ENCODE measurements at places on chromosomes 12 and 14.

- DNase-seq = no peak
Observed at GRCh38 chr14:37320106-37320505, 122.4 kb downstream of the MIPOL1 start.

- DNase-seq = no peak
Observed at GRCh38 chr14:97021571-97022168, 224.5 kb downstream of the VRK1 start.

- DNase-seq = peak; percentile 45
Observed at GRCh38 chr14:34766606-34767005, 52.2 kb upstream of the CFL2 start.

GRCh38 chr14:65267856-65268255 lies 144.7 kb upstream of the FUT8 start:
- DNase-seq = peak; percentile 90

GRCh38 chr12:60421741-60422140 lies 825.9 kb downstream of the SLC16A7 start:
- no peak for DNase-seq

GRCh38 chr12:42641221-42641885 lies 51.8 kb upstream of the PRICKLE1 start:
- peak; percentile 47 for DNase-seq

- peak; percentile 64 for DNase-seq
Observed at GRCh38 chr12:83893101-83893500, 1019.5 kb downstream of the SLC6A15 start.

- peak; percentile 80 for DNase-seq
Observed at GRCh38 chr12:53746592-53747092, 5.1 kb downstream of the CISTR start.

DNA sequence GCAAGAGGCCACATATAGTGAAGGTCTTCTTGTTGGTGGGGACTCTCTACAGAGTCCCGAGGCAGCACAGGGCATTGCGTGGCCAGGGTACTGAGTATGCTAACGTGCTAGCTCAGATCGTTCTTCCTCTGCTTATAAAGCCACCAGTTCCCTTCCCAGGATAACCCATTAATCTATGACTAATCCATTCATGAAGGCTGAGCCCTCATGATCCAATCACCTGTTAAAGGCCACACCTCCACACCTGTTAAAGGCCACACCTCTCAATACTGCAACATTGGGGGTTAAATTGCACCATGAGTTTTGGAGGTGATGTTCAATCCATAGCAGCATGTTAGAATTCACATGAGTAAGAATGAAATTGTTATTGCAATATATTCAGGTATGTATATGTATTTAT lies 12.8 kb upstream of the YARS2 start:
- no peak for DNase-seq

DNA sequence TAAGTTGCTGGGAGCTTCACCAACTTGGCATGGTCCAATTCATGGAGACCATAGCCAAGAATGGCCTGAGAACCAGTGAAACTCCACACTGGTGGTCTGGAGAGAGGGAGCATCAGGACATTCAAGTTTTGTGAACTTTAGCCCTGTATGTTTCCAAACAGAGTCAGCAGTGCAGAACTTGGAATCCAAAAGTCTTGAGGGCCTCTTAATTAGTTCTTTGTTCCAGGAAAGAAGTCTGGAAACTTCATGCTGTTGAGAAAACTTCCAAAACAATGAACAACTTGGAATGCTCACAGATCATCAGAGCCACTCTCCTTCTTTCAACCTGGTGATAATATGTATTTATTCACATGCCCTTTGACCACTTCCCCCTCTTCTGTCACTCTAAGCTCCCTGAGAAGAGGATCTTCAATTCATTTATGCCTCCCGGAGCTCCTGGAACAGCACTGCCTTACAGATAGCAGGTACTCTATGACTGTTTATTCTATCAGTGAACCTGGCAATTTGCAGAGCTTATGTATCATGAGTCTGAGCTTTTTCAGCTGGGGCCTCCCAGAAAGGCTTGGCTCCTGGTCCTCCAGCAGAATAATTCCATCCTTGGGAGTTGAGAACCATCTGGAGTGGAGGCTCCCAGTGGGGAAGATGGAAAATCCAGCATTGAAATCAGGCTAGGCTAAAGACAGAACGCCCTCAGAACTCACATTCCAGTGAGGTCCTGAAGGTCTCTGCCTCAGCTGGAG lies 191.4 kb downstream of the KTN1 start:
- DNase-seq = no peak

- DNase-seq = peak; percentile 56
Observed at GRCh38 chr12:69007101-69007854, 74.3 kb upstream of the CPM start.

- no peak for DNase-seq
Observed at GRCh38 chr12:85277900-85278597, 2.0 kb upstream of the ALX1 start.

DNA sequence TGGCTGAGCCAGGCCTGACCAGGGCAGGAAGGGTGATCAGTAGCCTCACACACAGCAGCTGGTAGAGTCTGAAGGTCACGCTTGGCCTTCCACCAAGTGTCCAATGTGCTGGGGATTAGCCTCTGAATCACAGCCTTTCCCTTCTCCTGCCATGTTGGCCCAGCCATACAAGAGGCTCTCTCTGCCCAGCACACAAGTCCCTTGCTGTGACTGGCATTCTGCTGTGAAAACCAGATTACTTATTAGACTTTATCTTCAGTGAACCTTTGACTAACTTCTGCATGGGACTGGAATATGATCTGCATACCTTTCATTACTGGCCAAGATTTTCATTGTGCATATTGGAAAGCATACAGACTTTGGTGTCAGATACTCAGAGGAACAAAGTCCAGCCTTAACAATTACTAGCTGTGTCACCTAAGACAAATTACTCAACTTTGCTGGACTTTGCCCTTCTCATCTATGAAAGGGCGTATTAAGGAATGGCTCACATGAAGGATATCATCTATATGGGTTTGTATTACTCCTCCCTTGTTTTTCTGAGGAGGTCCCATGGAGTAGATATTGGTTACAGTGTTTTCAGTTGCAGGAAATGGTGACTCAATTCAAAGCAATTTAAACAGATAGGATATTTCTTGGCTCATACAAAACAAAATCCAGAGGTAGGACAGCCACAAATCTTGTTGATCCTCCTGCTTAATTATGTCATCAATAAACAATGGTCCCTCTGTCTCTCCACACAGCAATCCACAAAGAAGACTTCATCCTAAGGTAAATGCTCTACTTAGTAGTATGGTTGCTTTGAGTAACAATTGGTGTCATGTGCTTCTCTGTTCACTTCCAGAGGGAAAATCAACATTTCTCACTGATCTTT lies 99.6 kb downstream of the DYRK2 start:
- peak; percentile 50 for DNase-seq

DNA sequence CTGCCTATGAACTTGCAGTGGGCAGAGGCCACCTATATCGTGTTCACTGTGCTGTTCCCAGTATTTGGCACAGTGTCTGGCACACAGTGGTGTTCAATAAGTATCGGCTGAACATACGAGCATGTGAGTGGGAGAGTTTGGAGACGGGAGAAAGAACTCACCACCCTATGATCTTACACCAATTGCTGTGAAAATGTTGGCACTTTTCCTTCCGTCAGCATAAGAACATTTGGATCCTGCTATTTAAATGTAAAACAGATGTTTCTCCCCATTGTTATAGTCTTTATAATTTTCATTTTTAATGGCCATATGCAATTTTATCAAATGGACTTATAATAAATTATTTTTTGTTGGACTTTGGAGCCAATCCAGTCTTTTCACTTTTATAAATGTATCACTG lies 144.4 kb downstream of the EFCAB11 start:
- DNase-seq = no peak

GRCh38 chr12:114414031-114414865 lies 8.3 kb upstream of the TBX5 start:
- no peak for DNase-seq

DNA sequence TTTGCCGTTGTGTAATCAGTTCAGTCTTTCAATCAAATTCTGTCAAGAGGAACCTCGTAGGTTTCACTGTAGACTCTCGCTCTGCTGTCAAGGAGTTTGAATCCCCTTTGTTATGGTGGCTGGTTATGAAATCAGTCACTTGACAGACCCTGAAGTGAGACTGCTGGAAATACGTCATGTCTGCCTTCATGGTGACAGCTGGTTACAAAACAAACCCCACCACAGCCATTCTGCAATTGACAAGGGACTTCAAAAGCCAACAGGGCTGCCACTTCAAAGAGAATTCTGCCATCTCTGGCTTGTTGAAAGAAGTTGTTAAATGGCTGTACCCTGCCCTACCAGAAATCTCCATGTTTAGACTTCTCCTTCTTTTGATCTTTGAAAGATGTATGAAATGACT lies 286.9 kb downstream of the ERC1 start:
- DNase-seq = no peak

DNA sequence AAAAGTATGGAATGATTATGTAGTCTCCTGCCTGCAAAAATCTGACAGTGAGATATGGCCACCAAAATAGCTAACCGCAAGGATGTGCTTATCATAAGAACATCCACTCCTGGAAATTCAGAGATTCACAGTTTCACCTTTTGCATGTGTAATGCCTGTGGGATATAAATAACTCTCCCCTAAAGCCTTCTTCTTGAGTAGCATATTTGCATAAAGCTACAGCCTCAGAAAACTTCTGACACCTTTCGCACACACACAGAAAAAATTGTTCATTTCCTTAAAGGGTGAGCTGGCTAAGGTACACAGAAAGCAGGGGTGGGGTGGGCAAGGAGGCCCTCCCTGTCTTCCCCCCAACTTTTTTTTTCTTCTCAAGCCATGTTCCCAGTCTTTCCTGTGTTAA lies 3.1 kb upstream of the IGF1 start:
- DNase-seq = peak; percentile 6

GRCh38 chr12:75603475-75603874 lies 92.1 kb upstream of the KRR1 start:
- no peak for DNase-seq

DNA sequence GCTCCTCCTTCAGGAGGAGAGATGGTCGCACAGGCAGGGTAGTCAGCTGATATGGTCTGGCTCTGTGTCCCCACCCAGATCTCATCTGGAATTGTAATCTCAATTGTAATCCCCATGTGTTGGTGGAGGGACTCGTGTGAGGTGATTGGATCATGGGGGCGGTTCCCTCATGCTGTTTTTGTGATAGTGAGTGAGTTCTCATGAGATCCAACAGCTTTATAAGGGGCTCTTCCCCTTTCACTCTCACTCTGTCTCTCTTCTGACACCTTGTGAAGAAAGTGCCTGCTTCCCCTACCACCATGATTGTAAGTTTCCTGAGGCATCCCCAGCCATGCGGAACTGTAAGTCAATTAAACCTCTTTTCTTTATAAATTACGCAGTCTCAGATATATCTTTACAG lies 218.9 kb upstream of the TMTC1 start:
- DNase-seq = no peak

GRCh38 chr12:7638760-7639555 lies 26.8 kb downstream of the APOBEC1 start:
- peak; percentile 69 for DNase-seq

DNA sequence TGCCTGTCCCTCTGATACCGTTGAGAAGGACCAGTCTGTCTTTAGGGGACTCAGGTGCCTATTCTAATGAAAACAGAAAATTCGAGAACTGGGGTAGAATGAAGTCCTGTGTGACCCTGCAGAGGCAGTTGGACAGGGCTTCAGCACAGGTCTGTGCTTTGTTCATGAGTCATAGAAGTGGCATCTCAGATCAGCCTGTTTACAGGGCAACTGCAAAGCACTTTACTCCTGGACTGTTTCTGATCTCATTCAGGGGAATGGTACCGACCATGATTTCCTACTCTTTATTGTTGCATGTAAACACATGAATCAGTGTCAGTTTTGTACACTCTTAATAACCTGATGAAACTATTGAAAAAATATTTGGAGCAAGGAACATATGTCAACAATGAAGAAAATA lies 1517.0 kb downstream of the AACS start:
- DNase-seq = no peak

- peak; percentile 42 for DNase-seq
Observed at GRCh38 chr12:106179086-106179485, 40.3 kb upstream of the NUAK1 start.

DNA sequence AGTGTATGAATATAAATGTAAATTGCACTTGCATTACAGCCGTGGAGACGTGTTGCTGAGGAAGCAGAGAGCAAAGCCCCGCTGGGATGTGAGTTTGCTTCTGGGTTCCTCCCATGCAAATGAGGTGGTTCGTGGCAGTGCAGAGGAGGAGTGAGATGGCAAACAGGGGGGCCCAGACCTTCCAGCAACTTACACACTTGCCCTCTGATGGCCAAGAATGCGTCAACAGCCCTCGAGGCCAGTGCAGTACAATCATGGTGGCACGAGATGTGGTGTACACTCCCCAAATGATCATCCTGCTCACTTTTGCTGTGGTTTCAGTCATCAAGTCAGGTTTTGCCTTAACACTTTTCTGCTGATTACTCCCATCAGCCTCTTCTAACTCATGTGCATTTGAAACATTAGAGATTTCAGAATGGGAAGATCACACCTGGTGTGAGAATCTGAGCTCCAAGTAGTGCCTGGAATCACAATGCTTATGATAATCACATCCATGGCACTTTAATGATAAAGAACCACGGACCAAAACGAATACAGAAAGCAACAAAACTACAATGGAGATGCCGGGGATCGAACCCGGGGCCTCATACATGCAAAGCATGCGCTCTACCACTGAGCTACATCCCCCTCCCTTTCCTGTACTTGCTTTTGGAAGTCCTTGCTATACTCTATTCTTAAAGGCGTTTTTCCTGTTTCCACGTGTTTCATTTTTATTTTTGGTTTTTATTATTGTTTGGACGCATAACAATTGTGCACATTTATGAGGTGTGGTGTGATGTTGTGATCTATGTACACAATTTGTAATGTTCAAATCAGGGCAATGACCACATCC lies 7.0 kb upstream of the UBC start:
- peak; percentile 64 for DNase-seq

DNA sequence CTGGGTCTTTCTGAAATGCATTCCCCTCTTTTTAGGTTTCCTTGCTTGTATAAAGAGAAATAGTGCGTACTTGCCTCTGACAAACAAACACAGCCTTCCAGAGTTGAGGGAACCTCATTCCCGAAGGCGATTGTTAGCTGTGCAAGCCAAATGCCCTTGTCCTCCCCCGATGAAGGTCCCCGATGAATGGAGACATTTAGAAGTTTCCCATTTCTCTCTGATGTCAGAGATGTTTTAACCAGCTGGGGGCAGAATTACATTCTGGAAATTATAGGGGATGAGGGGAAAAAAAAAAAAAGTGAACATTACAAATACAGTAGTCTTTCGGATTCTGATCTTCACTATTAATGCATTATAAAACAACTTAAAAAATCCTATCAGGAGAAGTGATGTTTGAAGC lies 366.8 kb downstream of the VRK1 start:
- no peak for DNase-seq

GRCh38 chr14:92938235-92938875 lies 15.4 kb downstream of the CHGA start:
- DNase-seq = no peak
